ENCODE measurements at places on chromosomes 12 and 14.

GRCh38 chr12:110530511-110530910 is 28.4 kb downstream of the RAD9B start:
- no peak for DNase-seq

- DNase-seq: no peak
These were observed 103.1 kb downstream of the ETV6 start for GRCh38 chr12:11752403-11753149.

DNA sequence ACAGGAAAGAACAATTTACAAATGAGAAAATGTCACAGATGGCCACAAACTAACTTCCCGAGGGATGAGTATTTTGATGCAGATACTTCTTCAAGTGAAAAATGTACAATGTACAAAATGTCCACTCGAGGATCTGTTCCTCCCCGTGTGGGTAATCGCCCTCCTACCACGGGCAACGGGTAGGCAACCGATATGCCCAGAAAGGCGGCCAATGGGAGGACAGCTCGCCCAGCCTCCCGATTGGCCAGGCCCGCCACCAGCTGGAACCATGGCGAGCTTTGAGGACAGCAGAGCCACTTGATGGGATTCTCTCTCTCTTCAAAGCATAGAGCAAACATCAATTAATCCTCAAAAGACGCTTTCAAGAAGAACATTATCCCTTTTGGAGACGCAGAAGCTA is 42.3 kb downstream of the DPF3 start:
- no peak for DNase-seq

GRCh38 chr14:86055512-86056075 is 525.6 kb downstream of the FLRT2 start:
- no peak for DNase-seq

DNA sequence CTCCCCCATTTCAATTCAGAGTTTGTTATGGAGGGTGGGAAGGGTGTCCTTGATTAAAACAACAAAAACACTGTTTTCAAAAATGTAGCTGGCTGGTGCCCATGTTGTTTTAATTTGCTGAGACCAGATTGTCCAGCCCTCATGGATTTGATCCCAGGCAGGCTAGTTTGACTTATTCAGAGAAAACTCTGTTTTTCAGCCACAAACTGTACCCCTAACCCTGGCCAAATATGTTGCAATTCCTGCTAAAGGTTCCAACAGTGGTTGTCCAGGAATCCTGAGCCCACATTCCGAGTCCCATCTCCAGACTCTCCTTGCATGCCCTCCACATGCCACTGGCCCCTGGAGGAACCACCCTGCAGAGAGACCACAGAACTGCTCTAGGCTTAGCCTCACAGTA is 36.0 kb downstream of the MAP1LC3B2 start:
- DNase-seq: no peak

GRCh38 chr14:63394841-63395240 is 76.1 kb upstream of the GPHB5 start:
- no peak for DNase-seq

- no peak for DNase-seq
These were observed 25.0 kb downstream of the SNX6 start for GRCh38 chr14:34604995-34605394.

GRCh38 chr14:26577711-26578110 is 20.1 kb downstream of the NOVA1 start:
- DNase-seq: no peak

- DNase-seq: no peak
These were observed 658 bp upstream of the CEP128 start for GRCh38 chr14:80942191-80942600.

DNA sequence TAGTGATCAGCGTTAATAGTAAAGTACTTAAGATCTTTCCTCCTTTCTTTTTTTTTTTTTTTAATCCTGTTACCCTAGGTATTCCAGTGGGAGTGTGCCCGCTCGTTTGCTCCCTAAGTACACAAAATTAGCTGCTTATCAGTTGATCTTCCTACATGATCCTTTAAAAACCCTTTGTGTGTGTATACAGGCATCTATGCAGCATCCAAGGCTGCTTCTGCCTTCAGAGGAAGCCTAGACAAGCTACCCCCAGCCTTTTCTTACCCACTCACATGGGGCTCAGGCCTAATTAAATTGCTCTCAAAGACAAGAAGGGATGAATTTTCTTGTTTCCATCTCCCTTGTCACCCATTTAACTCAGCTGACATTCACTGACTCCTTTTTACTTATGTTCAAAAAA is 343.4 kb upstream of the LMO3 start:
- no peak for DNase-seq

GRCh38 chr12:52235001-52235764 is 2.1 kb downstream of the KRT7 start:
- DNase-seq: no peak

DNA sequence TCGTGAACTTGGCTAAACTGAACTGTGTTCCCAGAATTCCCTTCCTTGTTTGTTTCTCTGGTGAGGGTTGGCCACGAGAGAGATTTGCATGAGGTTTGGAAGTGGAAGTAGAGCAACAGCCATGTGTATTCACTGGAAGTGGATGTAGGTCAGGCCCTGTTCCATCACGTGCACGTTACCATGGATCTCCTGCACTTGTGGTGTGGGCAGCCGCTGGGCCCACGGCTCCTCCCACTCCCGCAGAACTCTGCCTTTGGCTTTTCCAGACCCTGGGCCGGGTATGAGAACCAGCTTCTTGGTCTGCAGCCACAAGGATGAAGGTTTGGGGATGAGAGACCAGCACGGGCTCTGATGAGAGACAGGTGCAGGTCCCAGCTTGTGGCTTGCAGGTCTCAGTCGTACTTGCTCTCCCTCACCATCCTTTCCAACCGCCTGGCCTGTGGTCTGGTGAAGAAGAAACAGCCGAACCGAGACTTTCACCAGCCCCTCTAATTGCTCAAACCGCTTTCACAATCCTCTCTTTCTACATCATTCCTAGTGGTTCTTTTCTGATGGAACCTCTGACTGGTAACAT is 94.9 kb downstream of the DUSP16 start:
- DNase-seq: no peak

DNA sequence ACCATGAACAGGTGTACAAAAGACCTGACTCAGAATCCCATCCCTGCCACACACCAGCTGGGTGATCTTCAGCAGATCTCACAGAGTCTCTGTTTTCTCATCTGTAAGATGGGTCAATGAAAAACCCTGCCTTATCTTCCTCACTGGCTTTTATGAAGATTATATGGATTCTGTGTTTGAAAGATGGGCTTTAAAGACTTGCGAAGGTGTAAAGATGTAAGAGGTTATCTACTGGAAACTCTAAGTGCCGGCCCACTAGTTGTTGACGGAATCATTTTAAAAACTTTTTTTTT is 15.3 kb upstream of the ANKRD33 start:
- DNase-seq: no peak

DNA sequence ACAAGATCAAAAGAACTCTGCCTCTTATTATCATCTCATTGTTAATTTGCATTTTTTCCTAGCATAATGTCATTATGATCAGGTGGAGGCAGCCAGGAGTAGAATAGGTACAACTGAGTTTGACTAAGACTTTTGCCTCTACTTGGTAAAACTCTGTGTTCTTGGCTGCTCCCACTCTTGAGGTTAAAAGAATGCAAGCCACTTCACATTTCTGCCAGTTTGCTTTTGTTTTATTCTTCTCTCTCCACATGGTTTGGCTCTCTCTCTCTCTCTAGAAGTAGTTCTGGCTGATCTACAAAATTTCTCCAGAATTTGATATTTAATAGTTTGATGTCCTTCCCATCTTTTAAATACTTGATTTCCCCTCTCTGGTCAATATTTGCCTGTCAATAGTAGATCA is 170.7 kb upstream of the E2F7 start:
- DNase-seq: no peak

DNA sequence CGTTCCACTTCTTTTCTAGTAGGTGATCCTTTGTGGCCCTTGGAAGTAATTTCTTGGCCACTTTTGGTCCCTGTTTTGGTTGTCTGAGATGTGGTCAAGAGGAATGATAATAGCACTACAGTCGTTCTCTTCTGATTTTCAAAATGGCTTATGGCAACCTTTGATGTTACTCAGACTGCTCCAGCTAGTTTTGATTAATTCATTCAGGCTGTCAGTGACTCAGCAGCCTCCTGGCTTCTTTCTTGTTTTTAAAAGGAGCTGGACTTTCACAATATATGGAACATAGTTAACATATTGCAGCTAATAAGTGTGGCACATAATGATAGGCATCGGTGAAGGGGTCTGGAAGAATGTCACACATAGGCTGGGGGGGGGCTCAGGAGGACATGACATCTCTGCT is 47.3 kb downstream of the WDR20 start:
- DNase-seq: no peak

DNA sequence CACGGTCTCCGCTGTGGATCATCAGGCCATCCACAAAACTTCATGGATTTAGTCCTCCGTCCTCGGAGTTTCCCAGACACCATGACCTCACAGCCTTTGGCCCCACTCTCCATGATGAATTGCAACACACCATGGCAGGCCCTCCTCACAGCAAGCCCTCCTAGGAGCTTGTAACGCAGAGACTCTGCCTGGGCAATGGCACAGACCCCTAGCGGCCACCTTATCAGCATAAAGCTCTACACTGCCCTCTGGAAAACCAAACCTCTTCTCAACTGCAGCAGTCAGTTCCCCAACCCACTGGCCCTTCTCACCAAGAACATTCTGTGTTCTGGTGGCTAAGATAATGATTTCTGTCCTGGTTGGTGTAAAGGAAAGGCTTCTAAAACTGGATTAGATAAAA is 238.4 kb upstream of the USP15 start:
- DNase-seq: no peak

DNA sequence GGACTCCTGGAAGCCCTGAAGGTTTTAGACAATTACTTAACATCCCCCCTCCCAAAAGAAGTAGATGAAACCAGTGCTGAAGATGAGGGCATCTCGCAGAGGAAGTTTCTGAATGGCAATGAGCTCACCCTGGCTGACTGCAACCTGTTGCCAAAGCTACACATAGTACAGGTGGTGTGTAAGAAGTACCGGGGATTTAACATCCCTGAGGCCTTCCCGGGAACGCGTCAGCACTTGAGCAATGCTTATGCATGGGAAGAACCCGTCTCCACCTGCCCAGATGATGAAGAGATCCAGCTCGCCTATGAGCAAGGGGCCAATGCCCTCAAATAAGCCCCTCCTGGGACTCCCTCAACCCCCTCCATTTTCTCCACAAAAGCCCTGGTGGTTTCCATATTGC is 10.6 kb upstream of the SPPL3 start:
- no peak for DNase-seq

GRCh38 chr12:52321418-52321817 is 220 bp upstream of the KRT83 start:
- peak; percentile 25 for DNase-seq

DNA sequence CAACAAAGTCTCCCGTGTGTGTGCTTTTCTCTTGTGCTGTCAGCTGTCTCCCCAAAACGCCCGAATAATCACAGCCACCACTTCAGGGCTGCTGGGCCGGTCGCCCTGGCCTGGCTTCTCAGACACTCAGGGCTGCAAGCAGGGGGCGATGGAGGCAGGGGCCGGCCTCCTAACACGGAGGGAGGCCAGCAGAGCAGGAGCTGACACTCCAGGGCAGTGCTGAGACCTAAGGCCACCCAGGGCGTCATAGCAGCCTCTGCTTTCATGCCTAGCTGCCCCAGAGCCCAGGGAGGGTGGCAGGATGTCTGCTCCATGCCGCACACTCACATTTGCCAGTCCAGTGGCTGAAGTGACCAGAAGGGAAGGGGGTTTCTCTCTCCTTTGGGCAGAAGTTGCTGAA is 25.6 kb downstream of the STX2 start:
- DNase-seq: no peak

GRCh38 chr12:76518699-76519098 is 40.9 kb downstream of the OSBPL8 start:
- no peak for DNase-seq

GRCh38 chr12:6826734-6827436 is 1.3 kb upstream of the P3H3 start:
- DNase-seq: no peak

- no peak for DNase-seq
These were observed 58.9 kb downstream of the FBXO34 start for GRCh38 chr14:55329999-55330710.

DNA sequence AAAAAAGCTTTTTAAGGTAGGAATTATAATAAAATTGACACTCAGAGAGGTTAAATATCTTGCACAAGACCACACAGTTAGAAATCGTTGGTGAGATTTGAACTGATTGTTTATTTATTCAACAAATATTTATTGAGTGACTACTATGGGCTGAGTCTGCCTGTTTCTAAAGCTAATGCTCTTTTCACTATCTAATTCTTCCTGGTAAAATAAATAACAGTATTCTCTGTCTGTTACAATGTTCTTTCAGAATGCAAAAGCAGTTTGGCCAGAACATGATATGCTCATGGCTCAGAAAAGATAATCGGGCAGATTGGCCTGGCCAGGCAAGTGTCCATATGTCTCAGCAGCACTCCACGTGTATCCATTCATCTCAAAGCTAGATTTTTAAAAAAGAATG is 82.0 kb downstream of the BTG1 start:
- no peak for DNase-seq

GRCh38 chr12:93838193-93838592 is 161.0 kb downstream of the CRADD start:
- DNase-seq: no peak

GRCh38 chr12:47268501-47269454 is 189.0 kb upstream of the AMIGO2 start:
- no peak for DNase-seq

- no peak for DNase-seq
These were observed 205.0 kb upstream of the FOXN3 start for GRCh38 chr14:89621791-89622638.

- no peak for DNase-seq
These were observed 705.8 kb upstream of the USP15 start for GRCh38 chr12:61554268-61555008.

DNA sequence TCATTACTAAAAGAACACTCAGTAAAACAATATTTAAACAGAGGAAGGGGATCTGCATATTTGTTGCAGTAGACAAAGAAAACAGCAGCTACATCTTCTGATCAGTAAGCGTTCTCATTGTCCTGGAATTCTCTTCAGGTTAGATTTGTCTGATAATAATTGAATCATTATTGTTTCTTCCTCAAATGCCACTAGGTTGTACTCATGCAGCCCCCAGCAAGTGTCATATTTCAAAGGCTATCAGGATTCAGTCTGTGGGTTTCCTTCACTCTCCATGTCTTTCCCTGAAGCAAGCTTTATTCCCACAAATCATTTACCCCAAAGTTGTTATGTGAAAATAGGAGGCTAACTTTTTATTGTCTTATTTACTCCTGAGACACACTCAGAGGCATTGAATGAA is 14.7 kb downstream of the PIK3C2G start:
- DNase-seq: no peak

DNA sequence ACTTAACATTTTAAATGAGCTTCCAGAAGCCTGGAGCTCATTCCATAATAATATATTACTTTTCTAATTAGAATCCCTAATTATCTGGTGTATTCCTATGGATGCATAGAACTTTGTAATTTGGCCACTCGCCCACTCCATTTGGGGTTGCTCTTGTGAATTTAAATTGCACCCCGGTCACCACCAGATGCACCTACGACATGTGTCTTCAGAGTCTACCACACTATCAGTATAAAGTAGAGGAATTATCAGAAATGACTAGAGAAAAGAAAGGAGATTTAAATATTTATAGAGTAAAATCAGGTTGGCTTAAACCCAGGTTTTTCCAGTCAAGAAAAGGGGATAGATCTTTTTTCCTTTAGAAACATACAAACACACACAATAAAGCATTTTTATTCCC is 145.8 kb upstream of the DCN start:
- no peak for DNase-seq

GRCh38 chr14:75662966-75663365 is 1.9 kb downstream of the TTLL5 start:
- no peak for DNase-seq
